ENCODE measurements at places on chromosomes 11 and 22.

DNA sequence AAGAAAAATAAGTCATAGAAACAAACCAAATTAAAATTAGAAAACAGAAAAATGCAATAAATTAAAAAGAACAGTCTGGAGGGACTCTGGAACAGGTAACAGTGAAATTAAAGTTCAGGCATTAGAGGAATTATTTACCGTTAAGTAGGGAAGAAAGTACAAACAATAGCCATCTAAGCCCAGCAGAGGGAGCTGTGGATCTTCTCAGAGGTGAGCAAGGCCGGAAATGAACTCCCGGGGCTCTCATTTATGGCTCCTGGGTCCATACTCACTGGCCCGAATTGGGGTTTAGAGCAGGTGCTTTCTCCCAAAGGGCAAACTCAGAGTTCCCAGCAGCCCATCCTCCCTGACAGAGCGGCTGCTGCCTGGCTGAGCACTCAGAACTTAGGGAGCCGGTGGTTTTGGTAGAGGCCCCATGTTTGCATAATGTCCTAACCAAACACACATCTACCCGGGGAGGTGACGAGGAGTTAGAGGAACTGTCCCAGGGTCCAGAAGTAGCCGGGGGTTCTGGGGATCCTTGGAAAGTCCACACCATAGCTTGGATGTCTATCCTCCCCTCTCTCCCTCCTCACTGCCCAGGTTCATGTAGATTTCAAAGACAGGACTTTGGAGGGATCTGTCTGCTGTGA lies 87.8 kb upstream of the VPREB1 start:
- peak; percentile 70 for DNase-seq

DNA sequence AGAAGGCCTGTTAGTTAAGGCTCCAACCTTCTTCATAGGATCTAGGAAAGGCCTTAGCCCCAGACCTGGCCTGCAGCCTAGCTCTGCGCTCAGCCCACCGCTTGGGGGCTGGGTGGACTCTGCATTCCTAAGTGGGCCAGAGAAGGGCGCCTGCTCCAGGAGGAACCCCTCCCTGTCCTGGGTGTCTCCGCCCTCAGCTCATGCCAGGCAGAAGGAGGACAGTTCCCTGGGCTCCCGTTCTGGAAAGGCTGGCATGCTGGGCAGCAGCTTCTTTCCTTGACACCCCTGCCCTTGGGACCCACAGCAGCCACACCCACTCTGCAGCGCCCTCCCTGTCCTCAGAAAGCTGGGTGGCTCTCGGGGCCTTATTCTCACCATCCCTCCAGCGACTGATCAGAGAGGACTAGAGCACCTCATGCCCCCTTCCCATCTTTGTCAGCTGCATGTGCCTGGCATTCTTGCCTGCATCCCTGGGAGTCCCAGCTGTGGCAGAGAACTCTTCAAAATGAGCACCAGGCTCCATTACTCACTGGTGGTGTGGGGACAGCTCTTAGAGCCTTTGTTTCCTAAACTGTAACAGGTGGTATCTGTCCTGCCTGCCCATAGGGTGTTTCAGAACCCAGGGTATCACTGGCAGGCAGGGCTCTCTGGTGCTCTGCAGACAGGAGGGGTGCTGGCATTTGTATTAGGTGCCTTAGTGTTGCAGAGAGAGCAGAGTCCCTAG lies 20.3 kb upstream of the MYRF start:
- DNase-seq = no peak

DNA sequence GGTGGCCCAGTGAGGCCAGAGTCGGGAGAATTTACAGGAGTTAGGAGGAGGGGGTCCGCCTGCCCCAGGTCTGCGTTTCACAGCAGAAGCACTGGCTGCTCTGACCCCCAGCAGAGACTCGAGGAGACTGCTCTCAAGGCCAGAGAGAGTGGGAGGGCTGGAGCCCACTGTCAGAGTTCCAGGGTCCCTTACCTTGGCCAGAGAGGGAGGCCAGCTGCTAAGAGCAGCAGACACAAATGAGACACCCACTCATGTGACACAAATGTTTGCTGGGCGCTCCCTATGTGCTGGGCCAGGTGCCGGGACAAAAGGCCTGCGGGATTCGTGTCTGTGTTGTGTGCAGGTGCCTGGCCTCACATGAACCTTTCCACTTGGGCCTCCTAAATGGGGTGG lies 2.8 kb upstream of the TNFRSF13C start:
- no peak for DNase-seq

- no peak for DNase-seq
Measured at GRCh38 chr11:110445437-110445836, 15.7 kb downstream of the FDX1 start.

DNA sequence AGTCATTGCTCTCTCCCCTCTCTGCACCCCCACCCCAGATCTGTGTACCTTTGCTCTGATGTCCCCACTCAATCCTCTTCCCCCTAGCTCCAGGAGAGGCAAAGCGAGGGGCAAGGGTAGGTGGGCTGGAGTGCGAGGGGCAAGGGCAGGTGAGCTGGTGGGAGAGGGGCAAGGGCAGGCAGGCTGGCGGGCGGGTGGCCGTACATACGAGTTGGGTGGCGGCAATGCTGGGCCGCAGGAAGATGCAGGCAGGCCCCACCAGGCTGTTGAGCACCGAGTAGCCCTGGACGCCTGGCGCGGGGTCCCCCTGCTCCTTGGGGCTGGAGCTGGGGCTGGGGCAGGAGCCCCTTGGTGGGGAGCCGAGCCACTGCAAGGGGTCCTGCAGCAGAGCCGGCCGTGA lies 908 bp downstream of the CABP2 start:
- DNase-seq = peak; percentile 59

DNA sequence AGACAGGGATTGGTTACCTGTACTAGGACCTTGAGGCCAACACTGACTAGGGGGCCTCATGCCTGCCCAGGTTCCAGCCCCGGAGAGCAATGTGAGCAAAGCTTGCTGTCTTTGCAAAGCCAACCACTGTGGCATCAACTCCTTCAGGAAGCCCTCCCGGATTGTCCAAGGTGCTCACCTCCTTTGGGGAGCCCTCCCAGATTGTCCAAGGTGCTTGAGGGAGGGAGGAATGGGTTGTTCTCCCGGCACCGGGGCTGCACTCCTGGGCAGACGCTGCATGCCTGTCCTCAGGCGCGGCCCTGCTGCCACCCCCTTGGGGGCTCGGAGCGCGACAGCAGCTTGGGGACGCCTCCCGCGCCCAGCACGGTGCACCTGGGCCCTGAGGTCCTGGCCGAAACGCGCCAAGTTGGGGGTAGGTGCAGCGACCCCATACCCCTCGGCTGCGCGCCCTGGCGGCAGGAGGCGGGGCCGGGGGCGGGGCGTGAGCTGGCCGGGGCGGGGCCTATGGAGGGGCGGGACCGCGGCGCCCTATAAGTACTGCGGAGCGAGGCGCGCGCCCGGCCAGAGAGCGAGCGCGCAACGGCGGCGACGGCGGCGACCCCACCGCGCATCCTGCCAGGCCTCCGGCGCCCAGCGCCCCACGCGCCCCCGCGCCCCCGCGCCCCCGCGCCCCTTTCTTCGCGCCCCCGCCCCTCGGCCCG lies at the start of gene CD81:
Gene CD81, plus strand, starts transcription at position 560 of the 701 bp plus-strand sequence. CDS start 240 bp downstream, outside the sequence.
- peak; percentile 65 for DNase-seq

GRCh38 chr11:68315171-68315920 lies 3.0 kb downstream of the LRP5 start:
- no peak for DNase-seq

- DNase-seq = no peak
Measured at GRCh38 chr11:72209101-72209500, 7.5 kb upstream of the FOLR2 start.

DNA sequence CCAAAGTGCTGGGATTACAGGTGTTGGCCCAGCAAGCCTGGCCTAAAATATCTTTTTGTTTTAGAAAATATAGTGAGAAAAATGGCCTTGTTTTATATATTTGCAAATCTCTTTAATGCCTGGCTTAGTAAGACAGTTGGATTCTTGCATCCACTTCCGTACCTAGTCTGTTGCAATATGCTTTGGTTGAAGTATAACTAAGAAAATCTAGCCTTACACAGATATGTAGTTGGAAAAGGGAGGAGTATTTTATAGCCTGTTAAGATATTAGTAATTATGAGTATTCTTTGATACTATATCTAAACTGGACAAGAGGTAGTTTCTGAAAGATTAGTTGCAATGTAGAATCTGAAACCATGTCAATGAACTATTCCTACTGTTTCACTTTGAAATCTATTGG lies 65.1 kb downstream of the ZNRF3 start:
- no peak for DNase-seq

- peak; percentile 79 for DNase-seq
Measured at GRCh38 chr22:46829117-46829891, 66.9 kb downstream of the TBC1D22A start.

DNA sequence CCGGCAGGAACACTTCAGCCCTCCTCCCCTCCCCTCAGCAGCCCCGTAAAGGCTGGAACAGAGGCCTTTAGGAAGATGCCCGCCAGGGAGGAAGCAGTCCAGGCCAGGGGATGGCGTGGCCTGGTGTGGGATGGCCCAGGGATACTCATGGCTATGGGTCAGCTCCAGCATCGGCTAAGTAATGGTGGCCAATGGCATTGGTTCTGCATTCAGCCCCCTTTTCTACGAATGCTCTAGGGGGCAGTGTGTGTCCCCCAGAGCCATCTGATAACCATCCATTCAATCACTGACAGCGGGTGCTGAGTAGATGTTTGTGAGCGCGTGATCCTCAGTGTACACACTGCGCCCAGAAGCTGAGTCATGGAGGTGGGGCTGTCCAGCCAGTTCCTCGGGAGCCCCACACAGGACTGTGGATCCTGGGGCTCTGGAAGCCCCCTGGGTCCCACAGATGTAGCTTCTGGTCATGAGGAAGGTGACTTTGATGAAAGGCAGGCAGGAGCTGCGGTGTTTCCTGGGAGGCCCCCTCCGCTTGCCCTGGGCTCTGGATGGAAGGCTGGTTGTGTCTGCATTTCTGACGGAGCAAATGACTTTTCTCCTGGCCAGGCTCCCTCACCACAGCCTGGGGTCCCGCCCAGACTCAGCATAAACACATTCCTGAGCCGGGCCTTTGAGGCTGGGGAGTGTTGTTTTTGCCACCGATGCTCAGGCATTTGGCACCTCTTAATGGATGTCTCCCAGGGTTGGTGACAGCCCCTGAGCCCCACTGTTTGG lies 46.5 kb downstream of the FBLN1 start:
- no peak for DNase-seq

- no peak for DNase-seq
Measured at GRCh38 chr22:36197514-36198146, 4.0 kb downstream of the APOL4 start.

DNA sequence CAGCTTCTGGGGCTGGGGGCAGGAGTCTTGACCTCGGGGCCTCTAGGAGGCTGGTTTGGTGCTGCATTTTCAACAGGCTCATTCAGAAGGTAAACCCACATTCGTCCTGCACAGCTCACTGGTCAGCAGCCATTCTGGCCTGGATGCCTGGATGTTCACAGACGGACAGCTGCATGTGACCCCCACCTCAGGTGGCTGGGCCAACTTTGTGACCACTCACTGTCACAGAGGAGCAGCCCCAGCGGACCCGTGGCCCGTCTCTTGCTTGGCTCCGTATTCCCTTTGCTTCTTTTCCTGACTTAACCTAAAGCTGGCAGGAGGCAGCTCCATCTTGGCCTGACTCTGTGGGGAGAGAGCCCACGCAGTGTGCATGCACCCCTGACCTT lies 8.2 kb downstream of the DGCR8 start:
- no peak for DNase-seq

DNA sequence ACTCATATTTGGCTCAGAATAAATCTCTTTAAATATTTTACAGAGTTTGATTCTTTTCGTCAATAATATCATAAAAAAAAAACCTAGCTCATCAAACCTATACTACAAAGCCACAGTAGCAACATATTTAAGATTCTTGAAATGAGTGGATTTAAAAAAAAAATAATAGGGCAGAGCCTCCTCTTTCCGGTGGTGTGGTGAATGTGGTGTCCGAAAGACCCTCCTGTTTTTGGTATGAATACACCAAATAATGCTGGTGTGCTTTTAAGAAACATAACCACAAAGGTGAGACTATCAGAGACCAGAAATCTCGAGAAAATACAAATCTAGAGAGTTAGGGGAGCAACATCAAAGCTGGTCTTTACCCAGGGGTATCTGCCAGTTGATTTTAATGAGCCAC lies 342.6 kb downstream of the TBC1D22A start:
- no peak for DNase-seq

DNA sequence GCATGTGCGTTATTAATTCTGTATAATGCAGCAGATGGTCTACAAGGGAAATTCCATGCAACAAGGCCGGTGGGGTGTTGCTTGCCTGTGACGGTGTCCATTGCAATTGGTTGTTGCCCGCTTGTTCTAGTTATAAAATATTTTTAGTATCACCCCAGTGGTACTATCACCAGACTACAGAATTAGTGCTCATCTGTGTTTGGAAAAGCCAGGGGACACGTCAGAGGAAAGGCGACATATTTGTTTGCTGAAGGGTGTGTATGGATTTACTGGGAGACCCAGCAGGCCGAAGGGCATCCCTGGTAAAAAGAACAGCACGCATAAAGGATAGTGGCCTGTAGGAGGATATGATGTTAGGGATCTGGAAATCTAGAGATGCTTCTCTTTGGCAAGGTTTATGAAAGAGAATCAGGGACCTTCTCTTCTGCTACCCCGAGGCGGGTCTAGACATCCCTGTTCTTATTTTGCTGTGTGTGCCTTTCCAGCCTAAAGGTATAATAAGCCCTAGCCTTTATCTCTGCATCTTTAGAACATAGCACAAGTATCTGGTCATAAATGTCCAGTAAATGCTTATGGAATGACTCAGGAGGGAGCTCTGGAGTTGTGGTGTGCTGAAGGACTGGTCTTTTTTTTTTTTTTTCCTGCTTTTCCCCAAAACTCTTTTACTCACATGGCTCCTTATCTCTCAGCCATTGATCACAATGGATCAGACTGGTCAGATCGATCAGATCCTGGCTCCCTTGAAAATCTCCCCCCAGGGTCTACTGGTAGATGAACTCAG lies 90.9 kb downstream of the LDLRAD3 start:
- no peak for DNase-seq

All from kidney (tissue), 22 donors.